Stimulated activated CD8-positive, alpha-beta memory T cell treated with anti-CD3 and anti-CD28 coated beads, Interleukin-4, amount 100 ng/mL, for 1 hour (primary cell): ENCODE measurements at places on chromosomes 5 and 9.

GRCh38 chr5:54243483-54244080 lies 66.8 kb downstream of the ARL15 start:
- no peak for DNase-seq

- DNase-seq, result peak; percentile 32
Observed at GRCh38 chr5:35651002-35651756, 33.5 kb downstream of the SPEF2 start.

- DNase-seq, result no peak
Observed at GRCh38 chr5:148384380-148384737, 601 bp downstream of the FBXO38 start.

DNA sequence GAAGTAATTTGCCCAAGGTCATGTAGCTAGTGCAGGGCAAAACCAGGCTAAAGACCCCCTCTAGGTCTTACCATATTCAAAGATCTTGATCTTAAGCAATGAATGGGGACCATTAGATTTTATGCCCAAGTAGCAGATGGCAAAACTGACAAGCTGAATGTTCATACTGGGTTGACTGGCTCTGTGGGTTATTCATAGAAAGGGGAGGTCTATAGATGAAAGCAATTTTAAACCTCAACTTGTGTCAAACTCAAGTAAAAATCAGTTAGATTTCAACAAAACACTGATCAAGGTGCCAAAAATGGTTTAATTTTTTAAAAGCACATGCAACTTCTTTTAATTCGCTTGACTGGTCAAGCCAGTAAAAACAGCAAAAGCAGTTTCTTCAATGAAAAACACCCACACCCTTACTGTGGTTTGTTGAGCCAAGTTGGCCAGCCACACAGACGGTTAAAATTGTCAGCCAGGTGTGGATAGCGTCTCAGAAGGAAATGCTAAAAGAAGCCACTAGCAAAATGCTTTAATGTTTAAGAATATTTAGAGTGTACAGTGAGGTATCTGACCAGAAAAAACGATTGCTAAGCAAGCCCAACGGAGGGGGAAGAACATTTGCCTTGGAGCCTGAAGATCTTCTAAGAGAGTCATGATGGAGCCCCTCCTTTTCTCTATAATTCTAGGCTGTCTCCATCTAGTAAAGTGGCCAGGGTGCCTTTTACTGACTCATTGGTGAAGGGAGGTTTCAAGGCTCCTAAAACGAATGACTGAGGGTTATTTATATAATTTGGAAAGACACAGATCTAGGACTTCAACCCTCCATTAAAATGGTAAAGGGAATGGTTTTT lies 539.6 kb upstream of the CLINT1 start:
- DNase-seq, result no peak

DNA sequence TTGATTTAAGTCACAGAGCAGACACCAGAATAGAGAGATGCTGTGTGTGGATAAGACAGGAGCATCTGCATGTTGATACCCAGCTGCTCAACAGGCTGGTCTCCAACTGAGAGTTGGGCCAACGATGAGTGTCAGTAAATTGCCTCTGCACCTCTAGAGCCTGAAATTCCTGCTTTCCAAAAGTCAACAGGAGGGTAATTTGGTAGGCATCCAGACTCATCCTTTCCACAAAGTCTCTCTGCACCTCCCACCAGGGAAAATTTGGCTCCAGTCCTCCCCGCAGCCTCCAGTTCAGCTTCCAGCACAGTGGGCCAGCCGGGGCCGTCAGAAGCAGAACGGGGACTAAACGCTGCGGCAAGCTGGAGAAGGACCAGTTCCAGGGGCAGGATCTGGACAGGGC lies 136.9 kb downstream of the RFK start:
- no peak for DNase-seq
